ENCODE measurements at places on chromosomes 7 and 10.
A peak's percentile ranks its signal among the peaks of the same experiment; 100 is the strongest.

- DNase-seq = peak; percentile 31
These were observed 436.8 kb upstream of the GALNT17 start for GRCh38 chr7:70694971-70695794.

- no peak for DNase-seq
These were observed 12.5 kb downstream of the ADRA2A start for GRCh38 chr10:111089293-111089692.

DNA sequence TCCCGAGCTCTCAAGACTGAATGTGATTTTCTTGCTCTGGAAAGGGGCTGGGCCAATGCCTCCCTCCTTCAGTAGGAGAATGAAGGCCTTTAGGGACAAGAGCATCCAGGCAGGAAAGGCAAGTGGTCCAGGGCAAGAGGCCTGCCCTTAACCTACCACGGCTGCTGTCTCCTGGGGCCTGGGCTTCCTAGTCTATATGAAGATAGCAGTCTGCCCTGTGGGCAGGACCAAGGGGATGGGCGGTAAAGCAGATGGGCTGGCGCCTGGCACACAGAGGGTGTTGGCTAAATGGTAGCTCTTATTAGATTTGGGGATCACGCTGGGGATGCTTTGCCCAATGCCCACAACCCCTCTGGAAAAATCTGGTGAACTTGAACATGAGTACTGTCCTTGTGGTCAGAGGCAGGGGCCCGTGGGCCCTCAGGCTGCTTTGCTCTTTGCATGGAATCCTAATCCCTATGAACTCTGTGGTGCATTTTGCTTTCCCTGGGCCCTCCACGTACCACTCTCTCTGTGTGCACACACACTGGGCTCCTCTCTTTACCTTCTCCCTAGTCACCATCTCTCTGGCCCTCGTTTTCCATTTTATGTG, 20.3 kb downstream of the CHAT start:
- DNase-seq = no peak

- DNase-seq = no peak
These were observed 62.0 kb downstream of the ASB13 start for GRCh38 chr10:5604236-5604925.

DNA sequence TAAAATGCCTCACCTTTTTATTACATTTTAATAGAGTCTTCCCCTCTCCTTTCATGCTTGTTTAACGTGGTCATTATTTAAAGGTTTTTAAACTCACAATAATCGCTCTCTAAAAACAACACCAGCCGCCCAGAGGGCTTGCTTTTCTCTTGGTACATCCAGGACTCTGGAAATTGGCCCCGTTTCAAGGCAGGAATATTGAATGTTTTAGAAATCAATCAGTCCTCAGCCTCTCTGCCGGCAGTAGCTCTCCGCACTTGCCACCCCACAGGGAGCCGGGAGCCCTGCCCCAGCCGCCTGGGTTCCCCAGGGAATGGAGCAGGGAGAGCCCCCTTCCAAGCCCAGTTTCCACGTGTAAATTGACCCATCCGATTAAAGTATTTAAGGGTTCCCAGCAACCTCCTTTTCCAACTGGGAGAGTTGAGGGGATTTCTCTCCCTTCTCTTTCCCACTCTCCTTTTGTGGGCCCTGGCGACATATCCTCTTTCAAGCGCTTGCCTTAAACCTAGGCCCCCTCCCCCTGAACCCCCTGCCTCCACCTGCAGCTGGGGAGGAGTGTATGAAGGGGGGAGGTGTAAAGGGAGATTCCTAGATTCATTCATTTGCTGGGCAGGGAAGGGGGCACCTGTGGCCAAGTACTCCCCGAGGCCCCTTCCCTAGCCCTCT, 1.9 kb downstream of the FGF8 start:
- no peak for DNase-seq

DNA sequence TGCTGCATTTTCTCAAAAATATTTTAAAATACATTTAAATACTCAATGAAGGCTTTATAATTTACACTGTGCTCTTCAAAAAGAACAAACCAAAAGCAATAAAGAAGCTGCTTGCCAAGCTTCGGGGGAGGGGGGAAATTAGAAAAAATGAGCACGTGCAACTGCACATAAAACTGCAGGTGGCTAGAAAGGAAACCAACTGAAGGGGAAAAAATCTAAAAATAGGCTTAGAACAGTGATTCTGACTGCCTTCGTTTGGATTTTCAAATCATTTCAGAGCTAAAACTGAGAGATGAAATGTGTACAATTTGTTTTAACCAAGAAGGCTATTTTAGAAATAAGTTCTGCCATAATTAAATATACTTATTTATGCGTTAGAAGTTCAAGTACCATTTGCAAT, 61.4 kb downstream of the ABI1 start:
- no peak for DNase-seq

GRCh38 chr7:64574540-64575099, 11.7 kb upstream of the ZNF680 start:
- no peak for DNase-seq

- DNase-seq = no peak
These were observed 830 bp upstream of the BMI1 start for GRCh38 chr10:22319980-22320558.

- DNase-seq = no peak
These were observed 17.1 kb downstream of the AOC1 start for GRCh38 chr7:150869467-150869866.

GRCh38 chr10:102914781-102915180, 3.3 kb upstream of the CNNM2 start:
- DNase-seq = no peak

- DNase-seq = no peak
These were observed 40.6 kb upstream of the NPFFR1 start for GRCh38 chr10:70324339-70324861.

DNA sequence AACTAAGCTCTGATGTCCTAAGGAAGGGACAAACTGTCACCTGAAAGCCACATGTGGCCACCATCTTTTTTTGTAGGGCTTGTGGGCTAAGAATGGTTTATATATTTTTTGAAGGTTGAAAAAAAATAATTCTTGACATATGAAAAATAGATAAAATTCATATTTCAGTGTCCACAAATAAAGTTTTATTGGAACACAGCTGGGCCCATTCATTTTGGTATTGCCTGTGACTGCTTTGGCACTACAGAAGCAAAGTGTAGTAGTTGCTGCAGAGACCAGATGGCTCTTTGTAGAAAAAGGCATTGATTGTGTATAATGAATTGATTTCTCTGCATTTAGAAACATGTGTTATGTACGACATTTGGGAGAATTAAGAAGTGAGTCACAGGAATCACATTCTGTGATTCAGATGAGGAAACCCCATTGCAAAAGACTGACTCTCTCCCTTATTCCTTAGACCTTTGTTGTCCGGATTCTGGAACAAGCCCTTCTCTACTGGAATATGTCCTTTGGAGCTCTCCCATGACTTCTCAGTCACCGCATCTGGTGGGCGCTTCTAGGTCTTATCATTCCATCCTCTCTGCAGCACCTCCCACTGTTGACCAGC, 438.7 kb downstream of the LRMDA start:
- DNase-seq = no peak

DNA sequence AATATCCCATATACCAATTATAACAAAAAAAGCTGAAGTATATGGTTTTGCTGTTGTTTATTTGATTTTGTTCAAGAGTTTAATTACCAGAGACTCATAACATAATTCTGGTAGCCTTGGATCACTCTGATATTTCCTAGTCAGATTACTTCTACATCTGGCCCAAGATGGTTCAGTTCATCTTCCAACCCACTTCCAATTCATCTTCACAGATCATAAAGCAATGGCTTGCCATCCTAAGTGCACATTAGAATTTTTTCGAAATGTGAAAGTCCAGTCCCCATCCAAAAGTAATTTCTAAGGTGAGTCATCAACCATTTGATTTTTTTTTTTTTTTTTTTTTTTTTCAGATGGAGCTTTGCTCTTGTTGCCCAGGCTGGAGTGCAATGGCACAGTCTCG, 8.0 kb upstream of the HIBADH start:
- no peak for DNase-seq

- DNase-seq = no peak
These were observed 78.7 kb downstream of the FRMPD2 start for GRCh38 chr10:48195803-48196202.

DNA sequence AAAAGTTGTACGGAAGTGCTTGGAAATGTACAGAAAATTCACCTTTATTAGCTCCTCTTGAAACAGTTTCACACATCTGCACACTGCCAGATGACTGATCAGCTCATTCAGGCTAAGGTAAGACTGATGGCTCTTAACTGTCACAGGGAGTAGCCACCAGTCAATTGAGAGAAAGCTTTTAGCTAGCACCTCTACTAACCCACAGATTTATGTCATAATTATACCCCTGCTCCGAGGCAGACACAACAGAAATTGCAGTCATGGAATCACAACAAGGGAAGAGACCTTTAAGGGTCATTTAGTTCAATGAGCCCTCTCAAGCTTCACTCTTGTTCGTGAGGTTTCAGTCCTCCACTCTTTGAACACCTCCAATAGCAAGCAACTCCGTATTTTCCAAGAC, 235.4 kb downstream of the TRIL start:
- no peak for DNase-seq

- DNase-seq = no peak
These were observed 14.6 kb upstream of the GPR26 start for GRCh38 chr10:123651421-123652047.

DNA sequence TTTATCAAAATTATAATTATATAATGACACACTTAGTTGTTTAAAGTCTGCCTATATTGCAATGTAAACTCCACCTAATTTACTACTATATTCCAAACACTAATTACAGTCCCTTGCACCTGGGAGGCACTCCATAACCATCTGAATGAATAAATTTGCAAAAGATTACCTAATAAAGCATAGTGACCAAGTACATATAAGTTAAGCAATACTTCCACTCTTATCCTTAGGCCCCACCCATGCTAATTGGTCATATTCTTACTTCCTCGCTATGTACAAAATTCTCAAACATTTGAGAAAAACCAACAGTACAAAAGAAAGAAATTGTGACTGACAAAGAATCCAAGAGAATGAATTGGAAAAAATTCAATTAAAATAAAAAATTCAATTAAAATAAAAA, 65.3 kb downstream of the ZFAND4 start:
- no peak for DNase-seq

DNA sequence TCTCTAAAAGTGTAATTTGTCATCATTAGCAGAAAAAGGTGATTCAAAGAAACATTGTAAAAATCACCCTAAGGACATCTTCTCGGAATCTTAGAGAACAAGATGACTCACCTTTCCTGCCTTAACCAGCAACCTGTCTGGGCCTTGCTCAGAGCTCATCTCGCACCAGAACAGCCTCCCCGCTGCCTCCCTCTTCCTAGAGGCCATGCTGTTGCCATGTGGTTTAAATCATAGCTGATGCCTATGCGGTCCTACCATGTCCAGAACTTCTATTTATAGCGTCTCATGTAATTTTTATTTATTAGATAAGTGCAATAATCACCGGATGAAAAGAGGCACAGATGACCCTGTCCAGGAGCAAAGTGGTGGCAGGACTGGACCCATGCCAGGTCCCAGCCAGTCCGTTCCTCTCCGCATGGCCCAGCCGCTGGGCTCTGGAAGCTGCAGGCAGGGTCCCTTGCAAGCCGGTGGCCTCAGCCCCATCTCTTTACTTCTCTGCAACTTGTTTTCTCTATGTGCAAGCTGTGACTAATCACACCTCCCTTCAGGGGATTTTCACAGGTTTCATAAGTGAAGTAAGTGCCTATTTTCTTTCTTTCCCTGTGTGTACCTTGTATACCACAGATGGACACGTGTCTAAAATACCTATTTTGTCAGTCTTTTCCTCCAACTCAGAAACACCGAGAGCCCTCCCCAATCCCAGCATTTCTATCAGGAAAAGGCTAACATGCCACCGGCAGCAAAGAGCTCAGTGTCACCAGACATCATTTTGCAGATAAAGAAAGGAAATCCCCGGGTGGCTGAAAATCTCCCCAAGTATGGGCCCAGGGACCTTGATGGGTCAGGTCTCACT, 27.1 kb downstream of the KLF6 start:
- DNase-seq = peak; percentile 62

- DNase-seq = no peak
These were observed 125.0 kb downstream of the FOXP2 start for GRCh38 chr7:114539575-114539974.

GRCh38 chr10:35124540-35124939, 2.1 kb upstream of the CREM start:
- no peak for DNase-seq

- DNase-seq = no peak
These were observed 222.3 kb downstream of the SUGCT start for GRCh38 chr7:40356871-40357709.

DNA sequence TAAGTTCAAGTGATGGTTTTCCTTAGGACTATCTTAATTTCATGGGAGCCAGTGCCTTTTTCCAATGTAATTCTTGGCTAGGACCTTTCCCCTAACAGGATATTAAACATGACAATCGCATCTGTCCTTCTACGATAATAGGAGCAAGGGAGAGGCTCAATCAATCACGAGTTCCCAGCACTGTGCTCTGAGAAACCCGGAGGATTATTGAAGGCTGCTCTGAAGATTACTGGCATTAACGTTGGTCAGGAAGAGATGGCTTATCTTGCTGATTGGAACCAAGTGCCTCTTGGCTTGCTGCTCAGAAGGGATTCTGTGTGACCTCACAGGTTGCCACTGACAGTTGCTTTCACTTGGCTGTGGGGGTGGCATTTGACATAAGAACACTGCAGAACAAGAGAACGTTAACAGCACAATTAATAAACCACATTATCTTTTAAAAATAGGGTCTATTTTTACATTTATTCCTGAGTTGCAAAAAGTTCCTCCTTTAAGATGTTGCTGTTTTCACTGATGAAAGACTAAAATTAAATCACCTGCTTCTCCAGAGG, 252.1 kb upstream of the TAC1 start:
- no peak for DNase-seq

DNA sequence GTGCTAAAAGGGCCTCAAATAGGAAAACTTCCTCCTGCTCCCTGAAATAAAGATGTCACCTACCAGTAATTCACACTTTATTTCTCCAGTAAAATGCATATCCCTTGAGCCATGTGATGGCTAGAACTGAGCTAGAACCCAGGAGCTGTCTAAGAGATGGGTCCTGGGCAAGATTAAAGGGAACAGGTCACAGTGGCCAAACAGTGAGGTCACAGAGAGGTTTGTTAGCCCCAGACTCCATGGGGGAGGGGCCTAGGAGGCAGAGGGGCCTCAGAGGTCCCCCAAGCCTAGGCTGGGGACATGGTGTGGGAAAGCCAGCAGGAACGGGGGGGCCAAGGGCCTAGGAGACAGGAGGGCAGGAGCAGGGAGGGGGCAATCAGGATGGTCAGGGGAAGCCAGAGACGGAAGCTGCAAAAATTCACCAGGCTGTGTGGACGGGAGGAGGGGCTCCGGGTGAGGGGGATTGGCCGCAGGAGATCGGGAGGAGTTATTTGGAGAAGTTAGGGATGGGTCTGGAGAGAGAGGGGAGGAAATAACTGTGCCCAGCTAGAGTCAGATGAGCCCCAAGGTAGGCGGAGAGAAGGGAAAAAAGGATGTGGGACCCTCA, 3.3 kb downstream of the FBXO24 start:
- no peak for DNase-seq

Data from activated T-cell treated with anti-CD3 and anti-CD28 coated beads, Interleukin-2, amount 50 U/mL, for 1 hour (primary cell).